ENCODE measurements at places on chromosomes 7 and 10.

GRCh38 chr10:34102893-34103506, 712.1 kb downstream of the PARD3 start:
- peak; percentile 92 for DNase-seq

- DNase-seq: no peak
These were observed 2.0 kb downstream of the BAG3 start for GRCh38 chr10:119653209-119653608.

GRCh38 chr7:127946111-127946510, 85.1 kb downstream of the LRRC4 start:
- DNase-seq: no peak

- no peak for DNase-seq
These were observed 27.2 kb upstream of the NCAPG2 start for GRCh38 chr7:158731761-158732160.

GRCh38 chr7:95026421-95027072, 119.2 kb downstream of the PPP1R9A start:
- DNase-seq: no peak

- no peak for DNase-seq
These were observed 2.6 kb upstream of the ASCC1 start for GRCh38 chr10:72218726-72219125.

DNA sequence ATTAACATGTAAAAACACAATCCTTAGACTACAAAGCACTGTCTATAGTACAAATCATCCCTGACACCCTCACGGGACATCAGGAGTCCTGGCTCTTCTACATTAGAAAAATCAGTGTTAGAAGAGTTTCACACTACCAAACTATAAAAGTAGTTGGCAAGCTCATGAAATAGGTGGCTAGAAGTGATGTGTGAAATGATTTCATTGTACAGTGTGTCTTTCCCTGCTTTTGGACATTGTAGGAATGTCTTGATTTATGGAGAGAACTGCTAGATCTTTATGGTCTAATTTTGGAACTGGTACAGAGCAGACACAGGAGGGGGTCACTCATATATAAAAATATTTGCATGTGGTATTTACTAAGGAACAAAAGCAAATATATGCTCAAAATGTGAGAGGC, 33.2 kb downstream of the SEMA3A start:
- peak; percentile 44 for DNase-seq

GRCh38 chr10:71648933-71649320, 70.7 kb downstream of the C10orf105 start:
- DNase-seq: no peak

DNA sequence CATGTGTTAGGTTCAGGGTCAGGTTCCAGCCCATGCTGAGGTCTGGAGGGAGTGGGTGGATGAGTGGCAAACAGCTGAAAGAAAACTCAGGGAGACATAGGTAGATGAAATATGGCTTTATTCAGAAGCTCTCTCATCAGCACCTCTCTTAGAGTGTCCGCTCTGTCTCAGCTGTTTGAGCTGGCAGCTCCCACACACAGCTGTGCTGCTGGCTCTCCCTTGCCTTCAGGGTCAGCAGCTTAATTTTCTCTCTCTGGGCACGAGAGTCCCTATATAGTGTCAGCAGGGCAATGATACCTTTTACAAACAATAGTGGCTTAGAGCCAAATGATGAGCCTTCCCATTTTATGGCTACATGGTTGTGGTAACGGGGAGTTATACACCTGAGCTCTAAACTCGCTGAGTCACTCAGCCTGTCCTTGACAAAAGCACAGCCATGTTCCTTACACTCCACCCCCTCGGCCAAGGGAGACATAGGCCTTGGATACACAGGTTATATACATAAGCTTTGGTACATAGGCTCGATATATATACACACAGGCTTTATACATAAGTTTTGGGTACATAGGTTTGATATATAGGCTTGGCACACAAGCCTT, 10.4 kb downstream of the RNF133 start:
- DNase-seq: no peak

- no peak for DNase-seq
These were observed 76.7 kb downstream of the ZRANB1 start for GRCh38 chr10:125018576-125019143.

GRCh38 chr10:11687779-11688447, 54.3 kb upstream of the ECHDC3 start:
- no peak for DNase-seq

DNA sequence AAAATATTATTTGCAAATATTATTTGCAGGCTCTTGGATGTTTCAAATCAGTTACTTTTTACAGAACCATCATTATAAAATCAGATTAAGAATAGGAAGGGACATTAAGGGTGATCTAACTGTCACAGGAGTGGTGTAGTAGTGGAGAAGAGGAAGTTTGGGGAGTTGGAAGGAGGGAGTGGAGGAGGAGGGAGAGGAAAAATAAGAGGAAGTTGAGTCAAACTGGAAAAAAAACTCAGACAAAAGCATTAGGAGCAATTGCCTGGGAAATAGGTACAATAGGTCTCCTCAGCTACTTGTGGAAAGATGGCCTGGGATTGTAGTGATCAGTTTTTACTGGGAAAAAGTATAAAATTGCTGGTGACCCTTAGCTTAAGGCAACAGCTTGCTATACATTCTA, 77.7 kb upstream of the GPR37 start:
- DNase-seq: no peak

- peak; percentile 93 for DNase-seq
These were observed 63.9 kb upstream of the AHR start for GRCh38 chr7:17234398-17235031.

- no peak for DNase-seq
These were observed 603.9 kb downstream of the PTPRN2 start for GRCh38 chr7:157983502-157984422.

Measured in fibroblast of skin of right quadriceps (primary cell).